ENCODE measurements at places on chromosomes 7 and 10. TPM values are rescaled to one million over a fixed set of nuclear protein-coding genes. Genes with fewer than 3 reads are reported as not detected.

Gene IL6
- 5.7 TPM for total RNA-seq

Gene BEND7
- total RNA-seq: 18.3 TPM

Gene STRIP2
- total RNA-seq: 5.8 TPM

Gene IGFBP1
- not detected for total RNA-seq

Gene DKK1
- total RNA-seq: 33.0 TPM

Gene NPFFR1
- total RNA-seq: not detected

Gene MUC12
- total RNA-seq: not detected

Gene SERPINE1
- total RNA-seq: 5,219 TPM

All from glomerular endothelial cell (primary cell).